ENCODE measurements at places on chromosomes 3 and 15. TPM values are rescaled to one million over a fixed set of nuclear protein-coding genes. Genes with fewer than 3 reads are reported as not detected.

The LRRC58 gene
- 34.1 TPM for total RNA-seq

The AP3B2 gene
- total RNA-seq = 22.0 TPM

The DENND4A gene
- total RNA-seq = 13.2 TPM

The CCRL2 gene
- total RNA-seq = not detected

The MYEF2 gene
- 112 TPM for total RNA-seq

The UNC13C gene
- not detected for total RNA-seq

The EEF1AKMT4 gene
- 7.0 TPM for total RNA-seq

The TGM4 gene
- total RNA-seq = 0.09 TPM

The ADAMTS17 gene
- total RNA-seq = 0.15 TPM

DNA sequence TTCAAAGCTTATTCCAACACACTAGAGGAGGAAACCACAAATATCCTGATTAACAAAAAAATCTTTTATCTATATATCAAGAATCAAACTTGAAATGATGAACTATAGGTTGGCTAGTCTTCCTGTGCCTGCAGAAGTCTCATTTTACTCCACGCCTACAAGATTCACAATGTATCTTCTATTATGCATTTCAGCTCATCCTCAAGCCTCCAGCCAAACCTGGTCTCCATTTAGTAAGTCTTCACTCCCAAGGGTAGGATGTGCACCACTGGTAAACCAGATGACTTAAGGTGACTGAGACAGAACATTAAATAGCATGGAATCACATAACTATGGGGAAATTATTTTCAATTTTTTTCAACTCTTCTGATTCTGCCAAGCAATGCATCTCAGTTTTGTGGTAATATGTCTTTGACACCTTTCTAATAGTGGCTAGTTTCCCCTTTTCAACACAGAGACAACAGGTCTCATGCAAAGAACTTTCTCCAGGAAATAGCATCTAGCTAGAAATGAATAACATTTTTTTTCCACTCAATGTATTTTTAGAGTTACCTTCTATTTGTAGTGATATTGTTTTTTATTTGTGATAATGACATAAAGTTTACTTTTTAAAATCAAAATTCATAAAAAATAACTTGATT lies 166.9 kb downstream of the TNIK start:
- no peak for DNase-seq

GRCh38 chr15:40928821-40929659 lies at the start of gene DLL4:
Gene DLL4 (plus strand): TSS chr15:40929340. CDS start chr15:40929669, 329 bp downstream.
- DNase-seq = peak; percentile 71

DNA sequence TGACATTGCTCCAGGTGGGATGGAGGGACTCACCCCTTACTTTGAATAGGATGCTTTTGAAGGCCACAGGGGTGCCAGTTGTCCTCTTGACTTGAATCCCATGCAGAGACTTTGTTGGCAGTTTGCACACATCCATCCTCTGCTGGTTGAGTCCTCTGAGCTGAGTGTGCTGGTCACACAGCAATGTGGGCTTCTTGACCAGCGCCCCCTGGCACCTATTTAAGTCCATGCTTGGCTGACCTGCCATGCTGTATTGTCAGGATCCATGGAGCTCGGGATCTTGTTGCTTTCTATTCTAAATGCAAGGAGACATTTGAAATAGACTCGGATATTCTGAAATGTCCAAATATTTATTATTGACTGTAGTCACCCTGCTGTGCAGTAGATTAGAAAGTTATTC lies 19.8 kb downstream of the RAB7A start:
- no peak for DNase-seq

DNA sequence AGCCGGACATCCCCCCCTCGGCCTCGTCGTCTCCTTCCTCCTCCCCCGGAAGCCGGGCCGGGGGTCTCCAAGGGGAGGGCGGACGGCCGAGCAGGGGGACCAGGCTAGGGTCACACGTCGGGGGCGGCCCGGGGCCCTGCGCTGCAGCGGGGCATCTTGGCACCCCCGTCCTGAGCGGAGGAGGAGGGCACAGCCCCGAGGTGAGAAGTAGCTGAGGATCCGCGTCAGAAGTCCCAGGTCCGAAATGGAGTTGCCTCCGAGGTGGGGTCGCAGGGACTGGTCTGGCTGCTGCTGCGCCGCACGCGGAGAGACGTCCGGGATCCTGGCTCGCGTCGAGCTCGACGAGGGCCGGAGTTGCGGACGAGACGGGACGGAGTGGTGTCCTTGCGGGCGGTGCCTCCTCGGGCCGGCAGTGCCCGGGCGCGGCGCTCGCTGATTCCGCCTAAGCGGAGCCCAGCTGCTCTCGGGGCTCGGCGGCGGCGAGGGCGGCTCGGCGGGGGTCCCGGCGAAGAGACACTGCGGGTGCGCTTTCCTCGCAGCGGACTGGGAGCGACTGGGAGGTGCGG lies at the start of gene ADCY5:
ADCY5 (minus strand) TSS at position 555 of the 566 bp plus-strand sequence; CDS start at position 10, 545 bp downstream.
- no peak for DNase-seq

- DNase-seq = no peak
Measured at GRCh38 chr3:71244153-71244825, 339.2 kb downstream of the FOXP1 start.

- DNase-seq = no peak
Measured at GRCh38 chr3:184323696-184324095, 9.3 kb downstream of the EIF4G1 start.

DNA sequence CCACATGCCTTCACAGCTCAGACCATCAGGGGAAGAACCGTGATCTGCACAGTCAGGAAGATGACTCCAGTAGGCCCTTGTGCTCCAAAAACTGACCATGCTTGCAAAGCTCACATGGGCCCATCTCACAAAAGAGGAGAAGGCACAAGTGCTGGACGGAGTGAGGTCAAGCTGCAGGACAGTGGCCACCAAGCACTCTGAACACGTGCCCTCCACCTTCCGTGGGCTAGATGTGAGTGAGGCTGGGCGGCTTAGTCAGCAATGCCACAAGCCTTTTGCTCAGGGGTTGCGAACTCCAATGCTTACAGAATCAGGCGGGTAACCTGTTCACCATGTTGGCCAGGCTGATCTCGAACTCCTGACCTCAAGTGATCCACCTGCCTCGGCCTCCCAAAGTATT lies 70.9 kb downstream of the SCN5A start:
- no peak for DNase-seq

DNA sequence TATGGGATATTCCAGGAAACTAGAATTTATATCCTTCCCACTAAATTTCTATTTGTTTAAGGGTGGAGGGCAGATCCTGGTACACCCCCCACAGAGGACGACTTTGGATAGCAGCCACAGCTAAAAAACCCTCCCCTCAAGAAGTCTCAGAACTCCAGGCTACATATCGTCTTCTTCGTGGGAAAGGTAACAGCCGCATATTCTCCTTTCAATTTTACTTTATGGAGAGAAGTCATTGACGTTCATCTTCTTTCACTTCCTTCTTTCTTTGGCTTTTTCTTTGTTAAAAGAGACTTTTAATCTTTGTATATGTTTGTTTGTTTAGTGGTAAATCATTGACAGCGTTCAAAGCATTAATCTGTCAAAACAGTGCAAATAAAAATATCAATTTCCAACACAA lies 36.3 kb downstream of the TRIP4 start:
- no peak for DNase-seq

- DNase-seq = no peak
Measured at GRCh38 chr15:33022629-33023028, 171.9 kb downstream of the FMN1 start.

- no peak for DNase-seq
Measured at GRCh38 chr3:108118038-108118768, 27.4 kb upstream of the CD47 start.

DNA sequence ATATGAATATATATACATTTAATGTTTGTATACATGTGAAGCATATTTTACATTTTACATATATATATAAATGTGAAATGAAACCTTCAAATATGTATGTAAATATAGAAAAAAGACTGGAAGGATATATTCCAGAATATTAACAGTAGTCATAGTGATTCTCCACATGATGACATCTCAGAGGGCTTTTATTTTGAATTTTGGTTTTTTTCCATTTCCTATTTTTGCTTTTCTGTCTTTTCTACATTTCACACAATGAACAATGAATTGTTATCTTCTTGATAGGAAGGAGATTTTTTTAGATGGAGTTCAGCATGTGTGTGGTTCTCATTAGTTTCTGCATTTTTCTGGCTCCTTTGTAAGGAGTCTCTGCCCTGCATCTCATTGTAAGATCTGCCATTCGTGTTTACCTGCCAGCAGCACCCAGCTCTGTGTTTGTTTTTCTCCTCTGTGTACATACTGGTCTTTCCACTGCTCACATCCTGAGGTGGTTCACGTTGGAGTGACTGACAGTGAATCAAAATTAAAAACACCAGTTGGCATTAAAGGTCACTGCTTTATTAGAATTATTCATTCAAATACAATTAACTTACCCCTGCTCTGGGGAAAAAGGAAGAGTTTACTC lies 425.3 kb upstream of the MDFIC2 start:
- no peak for DNase-seq

DNA sequence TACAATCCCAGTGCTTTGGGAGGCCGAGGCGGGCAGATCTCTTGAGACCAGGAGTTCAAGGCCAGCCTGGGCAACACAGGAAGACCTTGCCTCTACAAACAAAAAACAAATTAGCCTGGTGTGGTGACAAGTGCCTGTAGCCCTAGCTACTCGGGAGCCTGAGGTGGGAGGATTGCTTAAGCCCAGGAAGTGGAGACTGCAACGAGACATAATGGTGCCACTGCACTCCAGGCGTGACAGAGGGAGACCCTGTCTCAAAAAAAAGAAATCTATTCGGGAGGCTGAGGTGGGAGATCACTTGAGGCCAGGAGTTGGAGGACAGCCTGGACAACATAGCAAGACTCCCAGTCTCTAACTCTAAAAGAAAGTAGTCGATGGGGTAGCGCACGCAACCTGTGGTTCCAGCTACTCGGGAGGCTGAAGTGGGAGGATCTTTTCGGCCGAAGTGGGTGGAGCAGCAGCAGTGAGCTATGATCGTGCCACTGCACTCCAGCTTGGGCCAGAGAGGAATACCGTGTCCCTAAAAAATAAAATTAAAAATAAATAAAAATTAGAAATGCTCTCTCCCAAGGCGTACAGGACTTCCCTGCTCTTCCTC lies 775 bp downstream of the C3orf33 start:
- peak; percentile 50 for DNase-seq

- no peak for DNase-seq
Measured at GRCh38 chr15:35771746-35772442, 225.9 kb upstream of the DPH6 start.

GRCh38 chr3:11056531-11057050 lies 64.0 kb downstream of the SLC6A1 start:
- DNase-seq = no peak

DNA sequence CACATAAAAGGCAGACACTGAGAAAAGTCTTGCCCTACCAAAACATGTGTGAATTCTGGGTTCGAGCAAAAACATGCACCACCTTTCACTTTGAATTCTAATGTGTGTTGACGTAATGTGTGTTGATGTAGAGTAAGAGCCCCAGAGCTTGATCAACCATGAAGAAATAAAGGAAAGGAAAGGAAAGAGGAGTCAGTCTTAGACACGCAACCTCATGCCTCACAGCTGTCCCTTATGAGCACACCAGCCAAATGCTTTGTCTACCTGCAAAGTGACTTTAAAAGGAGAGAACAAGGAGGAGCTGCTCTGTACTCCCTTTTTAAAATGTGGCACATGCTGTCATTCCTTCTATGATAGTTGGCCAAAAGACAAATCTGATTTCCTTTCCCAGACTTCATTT lies 80.8 kb downstream of the RFTN1 start:
- DNase-seq = no peak

GRCh38 chr15:61410662-61411061 lies 181.6 kb upstream of the RORA start:
- DNase-seq = no peak

DNA sequence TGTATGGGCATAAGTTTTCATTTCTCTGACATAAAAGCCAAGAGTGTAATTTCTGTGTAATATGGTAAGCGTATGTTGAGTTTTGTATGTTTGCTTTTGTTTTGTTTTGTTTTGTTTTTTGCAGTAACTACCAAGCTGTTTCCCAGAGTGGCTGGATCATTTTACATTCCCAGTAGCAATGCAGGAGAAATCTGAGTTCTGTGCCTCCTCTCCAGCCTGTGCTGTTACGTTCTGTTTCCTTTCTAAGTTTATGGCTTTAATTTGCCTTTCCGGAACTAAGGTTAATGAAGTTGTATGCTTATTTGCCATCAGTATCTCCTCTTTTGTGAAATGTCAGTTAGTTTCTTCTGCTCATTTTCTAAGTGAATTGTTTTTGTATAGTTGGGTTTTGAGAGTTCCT lies 307.8 kb downstream of the GABRG3 start:
- DNase-seq = no peak

GRCh38 chr3:37475435-37475834 lies 301.1 kb upstream of the LRRFIP2 start:
- no peak for DNase-seq

- DNase-seq = no peak
Measured at GRCh38 chr3:105762749-105763658, 105.8 kb downstream of the CBLB start.

DNA sequence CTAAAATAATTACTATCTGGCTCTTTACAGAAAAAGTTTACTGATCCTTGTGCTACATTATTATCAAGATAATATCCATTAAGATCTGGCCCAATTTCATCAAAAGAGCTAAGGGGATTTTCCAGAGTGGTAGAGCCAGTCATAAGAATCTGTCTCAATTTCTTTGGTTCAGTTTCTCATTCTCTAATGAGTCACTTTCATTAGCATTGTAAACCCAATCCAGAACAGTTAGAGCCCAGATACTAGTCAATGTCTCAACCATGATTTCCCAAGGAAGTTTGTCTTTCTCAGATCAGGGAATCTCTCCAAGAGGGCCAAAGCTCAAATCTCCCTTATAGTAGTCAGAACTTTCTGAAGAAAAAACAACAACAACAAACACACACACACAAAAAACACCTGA lies 131.1 kb upstream of the PPP2R3A start:
- no peak for DNase-seq
